Pancreas (tissue), 10 donors: ENCODE measurements at places on chromosomes 16 and 17. TPM values are rescaled to one million over a fixed set of nuclear protein-coding genes. Genes with fewer than 3 reads are reported as not detected.

GRCh38 chr17:75476752-75477489 lies 20.5 kb downstream of the TMEM94 start:
- DNase-seq, result no peak

KRTAP2-1 gene
- not detected for polyA plus RNA-seq

DNA sequence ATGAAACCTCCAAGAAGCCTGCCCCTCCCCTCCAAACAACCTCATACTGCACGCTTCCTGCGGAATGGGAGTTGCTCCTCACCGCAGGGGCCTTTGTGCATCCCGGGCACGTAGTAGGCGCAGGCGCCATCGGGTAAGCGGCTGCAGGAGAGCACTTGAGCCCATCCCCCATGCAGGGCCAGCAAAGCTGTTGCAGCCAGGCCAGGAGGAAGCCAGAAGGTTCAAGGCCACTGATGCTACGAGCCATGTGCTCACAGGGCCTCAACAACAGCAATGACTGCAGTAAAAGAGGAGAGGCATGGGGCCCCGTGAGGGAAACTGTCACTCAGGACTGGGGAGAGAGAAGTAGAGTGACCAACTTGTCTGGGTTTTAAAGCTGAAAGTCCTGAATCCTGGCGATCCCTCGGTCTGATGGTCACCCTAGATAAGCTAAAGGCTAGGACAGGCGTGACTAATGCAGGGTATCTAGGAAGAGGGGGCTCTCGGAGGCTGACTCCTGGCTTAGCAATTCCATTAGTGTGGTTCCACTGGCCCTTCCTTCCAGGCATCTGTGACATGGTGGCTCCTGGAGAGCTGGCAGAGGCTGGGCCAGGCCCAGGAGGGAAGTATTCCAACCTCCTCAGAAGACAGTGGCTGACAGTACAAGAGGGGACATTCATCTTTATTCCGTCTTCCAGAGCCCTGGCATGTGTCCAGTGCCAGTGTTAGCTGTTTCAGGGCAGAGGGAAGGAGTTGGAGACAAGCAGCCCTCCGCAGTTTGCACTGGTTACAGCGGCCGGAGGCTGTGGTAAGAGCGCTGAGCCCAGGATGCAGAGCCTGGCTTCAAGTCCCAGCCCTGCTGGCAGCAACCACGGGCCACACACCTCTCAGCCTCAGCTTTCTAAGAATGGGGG lies 20.8 kb downstream of the GOSR2 start:
- DNase-seq, result no peak

DNA sequence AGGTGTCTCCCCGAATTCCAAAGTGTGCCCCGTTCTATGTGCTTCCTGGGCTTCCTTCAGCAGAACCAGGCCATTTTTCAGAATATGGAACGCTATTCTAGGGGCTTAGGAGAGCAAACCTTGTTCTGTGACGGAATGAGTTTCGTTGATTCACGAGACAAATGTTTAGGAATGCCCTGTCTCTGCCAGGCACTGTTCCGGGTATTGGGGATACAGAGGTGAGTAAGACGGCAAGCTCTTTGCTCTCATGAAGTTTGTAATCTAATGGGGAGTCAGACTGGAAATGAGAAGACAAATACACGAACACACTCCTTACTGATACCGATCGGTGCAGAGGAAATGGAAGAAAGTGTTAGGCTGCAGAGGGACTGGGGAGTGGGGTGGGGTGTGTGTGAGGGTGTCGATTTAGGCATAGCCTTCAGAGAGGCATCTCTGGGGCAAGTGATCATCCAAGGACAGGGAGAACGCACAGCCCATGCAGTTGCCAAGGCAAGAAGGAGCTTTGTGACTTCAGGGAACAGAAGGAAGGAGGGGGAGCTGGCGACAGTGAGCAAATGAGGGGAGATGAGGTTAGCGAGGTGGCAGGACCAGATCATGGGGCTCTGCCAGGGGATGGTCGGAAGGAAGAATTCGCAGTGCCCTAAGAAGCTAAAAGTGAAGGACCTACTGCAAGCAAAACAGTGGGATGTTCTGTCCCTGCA lies 189.6 kb downstream of the MSI2 start:
- DNase-seq, result no peak

TUBB3 gene
- 1.8 TPM for polyA plus RNA-seq

DNA sequence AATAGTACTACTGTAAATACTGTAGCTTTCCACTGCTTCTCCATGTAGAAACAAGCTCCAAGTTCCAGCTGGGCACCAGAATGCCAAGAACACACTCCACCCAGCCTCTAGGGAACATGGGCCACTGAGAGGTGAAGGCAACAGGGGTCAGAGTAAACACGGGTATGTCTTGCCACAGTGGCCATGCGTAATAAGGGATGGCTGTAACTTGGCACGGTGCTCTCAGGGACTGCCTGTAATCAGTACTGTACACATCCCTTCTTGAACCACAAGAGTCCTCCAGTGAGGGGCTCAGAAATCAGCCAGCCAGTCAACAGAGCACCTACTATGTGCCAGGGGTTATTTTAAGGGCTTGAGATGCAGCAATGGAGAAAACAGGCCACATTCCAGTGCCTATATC lies 10.8 kb downstream of the LRRC59 start:
- DNase-seq, result no peak

DHX8 gene
- 18.9 TPM for polyA plus RNA-seq

DNA sequence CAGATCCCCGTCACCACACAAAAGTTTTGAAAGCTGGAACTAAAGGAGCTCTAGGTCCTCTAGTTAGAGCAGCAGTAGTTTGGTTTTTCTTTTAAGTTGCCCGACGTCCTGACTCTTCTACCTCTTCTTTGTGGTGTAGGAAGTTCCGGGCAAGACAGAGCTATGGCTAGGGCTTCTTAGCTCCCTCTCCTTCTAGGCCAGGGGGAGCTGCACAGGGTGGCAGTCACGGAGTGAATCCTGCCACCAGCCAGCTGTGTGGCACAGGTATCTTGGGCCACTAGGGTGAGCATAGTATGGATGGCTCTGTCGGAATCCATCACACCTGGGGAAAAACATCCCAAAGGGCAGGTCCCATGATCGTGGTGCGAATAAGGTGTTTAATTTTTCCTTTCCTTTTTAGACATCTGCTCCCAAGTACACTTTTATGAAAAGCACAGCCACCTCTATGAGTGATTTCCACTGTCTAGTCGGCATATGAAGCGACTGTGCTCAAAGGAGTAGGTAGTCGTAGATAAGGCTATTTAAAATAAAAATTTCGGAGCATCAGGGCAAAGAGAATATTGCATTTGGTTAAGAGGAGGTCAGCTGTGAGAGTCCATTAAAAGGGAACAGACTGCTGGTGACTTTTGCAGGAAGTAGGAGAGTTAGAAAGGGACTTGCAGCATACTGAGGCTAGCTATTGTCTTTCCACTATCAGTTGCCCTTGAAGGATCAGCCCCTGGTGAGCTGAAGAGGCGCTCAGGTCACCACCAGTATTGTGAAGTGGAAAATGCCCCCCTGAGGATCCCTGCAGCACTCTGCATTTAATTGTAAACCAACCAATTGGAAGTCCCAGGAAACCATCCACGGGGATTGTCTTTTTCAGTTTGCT lies 2.1 kb downstream of the PRKCA start:
- no peak for DNase-seq

DNA sequence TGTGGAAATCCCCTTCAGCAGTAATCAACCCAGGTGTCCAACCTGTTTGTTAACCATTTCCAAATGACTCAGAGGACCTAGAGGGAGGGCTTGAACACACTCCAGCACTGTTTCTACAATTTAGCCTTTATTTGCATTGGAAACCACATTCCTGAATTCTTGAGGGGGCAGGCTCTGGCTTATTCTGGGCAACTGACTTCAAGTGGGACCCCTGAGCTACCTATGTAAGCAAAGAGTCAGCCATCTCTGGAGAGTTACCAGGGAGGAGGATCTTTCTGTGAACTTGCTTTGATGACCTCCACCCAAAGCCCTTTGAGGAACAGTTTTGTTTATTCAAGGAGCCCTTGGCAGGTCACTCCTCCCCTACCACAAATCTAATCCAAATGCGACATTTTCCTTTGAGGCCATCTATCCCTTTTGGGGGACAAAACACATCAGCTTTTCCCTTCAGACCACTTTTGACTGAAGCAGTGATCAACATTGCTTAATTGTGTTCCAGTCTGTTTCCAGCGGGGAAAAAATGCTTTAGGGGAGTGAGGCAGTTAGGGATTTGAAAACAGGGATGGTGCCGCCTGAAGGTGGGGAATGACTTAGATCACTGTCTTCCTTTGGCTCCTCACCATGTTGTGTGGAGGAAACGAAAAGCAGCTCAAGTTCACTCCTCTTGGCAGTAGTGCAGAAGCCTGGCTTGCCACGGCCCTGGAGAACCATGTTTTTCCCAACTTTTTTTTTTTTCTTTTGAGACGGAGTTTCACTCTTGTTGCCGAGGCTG lies 46.2 kb downstream of the TUBD1 start:
- no peak for DNase-seq

GRCh38 chr16:48498769-48499631 lies 111.0 kb downstream of the N4BP1 start:
- peak; percentile 51 for DNase-seq

EPX gene
- polyA plus RNA-seq, result not detected

- no peak for DNase-seq
Observed at GRCh38 chr17:32498391-32498790, 11.6 kb downstream of the CDK5R1 start.

GRCh38 chr17:40111221-40112128 lies 10.3 kb upstream of the MSL1 start:
- peak; percentile 95 for DNase-seq

DNA sequence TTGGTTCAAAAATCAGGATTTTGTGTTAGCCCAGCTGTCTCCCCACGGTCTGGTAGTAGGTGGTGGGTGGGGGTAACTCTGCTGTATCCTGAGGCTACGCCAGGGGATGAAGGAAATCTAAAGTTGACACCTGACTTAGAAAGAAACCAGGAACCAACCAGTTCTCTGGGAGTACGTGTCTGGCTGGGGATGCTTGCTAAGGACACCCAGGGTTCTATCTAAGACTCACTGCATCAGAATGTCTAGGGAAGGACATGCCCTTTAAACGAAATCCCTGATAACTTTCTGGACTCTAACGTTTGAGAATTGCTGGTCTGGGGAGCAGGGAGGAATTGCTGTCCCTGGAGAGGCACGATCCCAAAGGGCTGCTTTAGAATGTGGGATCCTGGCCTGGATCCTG lies 39.2 kb upstream of the CES5A start:
- DNase-seq, result no peak

DNA sequence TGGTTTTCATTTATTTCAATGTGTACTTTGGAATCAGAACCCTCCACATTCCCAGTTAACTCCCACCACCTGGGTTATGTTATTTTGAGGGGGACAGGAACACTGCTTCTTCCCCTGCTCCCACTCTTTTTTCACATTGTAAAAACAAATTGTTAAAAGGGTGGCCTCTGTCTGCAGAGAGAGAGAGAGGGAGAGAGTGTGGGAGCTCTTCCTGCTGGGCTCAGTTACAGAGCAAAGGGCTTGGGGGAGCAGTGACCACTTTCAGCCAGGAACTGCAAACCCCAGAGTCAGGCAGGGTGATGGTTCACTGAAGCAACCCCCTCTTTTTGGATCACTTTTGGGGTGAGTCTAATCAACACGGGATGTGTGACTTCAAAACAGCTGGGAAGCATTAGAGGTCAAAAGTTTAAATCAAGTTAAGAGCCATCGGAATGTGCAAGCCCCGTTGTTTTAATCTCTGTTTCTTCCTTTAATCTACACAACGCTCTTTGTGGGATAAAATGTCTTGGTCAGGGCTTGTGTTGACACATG lies 577.0 kb upstream of the CDH11 start:
- DNase-seq, result no peak

RPL27 gene
- polyA plus RNA-seq, result 1,185 TPM

GRCh38 chr16:20826039-20826566 lies 19.8 kb downstream of the REXO5 start:
- no peak for DNase-seq

NT5C3B gene
- 89.7 TPM for polyA plus RNA-seq

LCMT1 gene
- 32.1 TPM for polyA plus RNA-seq

DNA sequence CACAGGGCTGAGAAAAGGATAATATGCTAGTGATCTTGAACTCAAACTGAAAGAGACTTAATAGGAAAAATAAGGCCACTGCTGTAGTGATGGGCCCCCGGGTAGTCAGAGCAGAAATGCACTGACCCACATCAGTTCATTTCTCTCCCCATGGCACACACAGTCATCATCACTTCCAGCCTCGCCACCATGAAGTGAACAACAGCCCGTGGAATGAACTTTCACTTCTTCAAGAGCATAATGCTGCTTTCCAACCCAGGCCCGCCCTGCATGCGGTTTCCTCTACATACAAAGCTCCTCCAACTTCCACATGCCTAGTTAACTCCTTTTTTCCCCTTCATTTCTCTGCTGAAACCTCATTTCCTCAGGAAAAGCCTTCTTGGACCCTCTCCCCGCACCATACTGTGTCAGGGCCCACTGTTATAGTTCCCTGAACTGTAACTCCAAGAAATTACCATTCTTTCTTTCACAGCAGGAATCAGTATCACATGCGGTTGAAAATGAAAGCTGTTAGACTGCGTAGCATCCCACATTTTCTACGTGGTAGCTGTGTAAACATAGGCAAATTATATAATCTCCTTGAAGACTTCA lies 65.8 kb upstream of the SMIM36 start:
- no peak for DNase-seq

- no peak for DNase-seq
Observed at GRCh38 chr16:57828272-57829161, 26.2 kb upstream of the KIFC3 start.

DNA sequence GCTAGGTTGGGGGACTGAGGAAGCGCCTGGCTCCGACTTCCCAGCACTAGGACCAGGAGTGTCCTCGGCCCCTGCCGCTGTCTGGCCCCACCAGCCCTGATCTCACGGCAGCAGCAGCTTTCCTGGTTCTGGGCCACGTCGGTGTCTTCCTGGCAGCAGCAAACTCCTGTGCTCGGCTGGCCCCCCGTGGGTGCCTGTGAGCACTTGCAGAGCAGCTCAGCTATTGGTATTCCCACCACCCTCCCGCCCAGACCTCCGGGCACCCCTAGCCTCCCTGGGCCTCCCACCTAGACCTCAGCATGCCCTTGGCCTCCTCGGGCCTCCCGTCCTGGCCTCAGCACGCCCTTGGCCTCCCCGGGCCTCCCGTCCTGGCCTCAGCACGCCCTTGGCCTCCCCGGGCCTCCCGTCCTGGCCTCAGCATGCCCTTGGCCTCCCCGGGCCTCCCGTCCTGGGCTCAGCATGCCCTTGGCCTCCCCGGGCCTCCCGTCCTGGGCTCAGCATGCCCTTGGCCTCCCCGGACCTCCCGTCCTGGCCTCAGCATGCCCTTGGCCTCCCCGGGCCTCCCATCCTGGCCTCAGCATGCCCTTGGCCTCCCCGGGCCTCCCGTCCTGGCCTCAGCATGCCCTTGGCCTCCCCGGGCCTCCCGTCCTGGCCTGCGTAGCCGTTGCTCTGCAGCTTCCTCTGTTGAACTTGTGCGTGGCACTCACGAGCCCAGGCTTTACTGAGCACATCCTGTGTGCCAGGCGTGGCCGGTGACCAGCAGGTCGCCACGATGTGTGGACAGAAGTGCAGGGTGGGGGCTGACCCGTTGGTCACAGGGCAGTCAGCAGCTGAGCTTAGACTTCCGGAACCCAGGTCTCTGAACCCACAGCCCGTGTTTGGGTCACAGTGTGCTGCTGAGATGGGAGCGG lies 51.8 kb upstream of the ACSF3 start:
- peak; percentile 16 for DNase-seq
